ENCODE measurements at places on chromosomes 4 and X.

DNA sequence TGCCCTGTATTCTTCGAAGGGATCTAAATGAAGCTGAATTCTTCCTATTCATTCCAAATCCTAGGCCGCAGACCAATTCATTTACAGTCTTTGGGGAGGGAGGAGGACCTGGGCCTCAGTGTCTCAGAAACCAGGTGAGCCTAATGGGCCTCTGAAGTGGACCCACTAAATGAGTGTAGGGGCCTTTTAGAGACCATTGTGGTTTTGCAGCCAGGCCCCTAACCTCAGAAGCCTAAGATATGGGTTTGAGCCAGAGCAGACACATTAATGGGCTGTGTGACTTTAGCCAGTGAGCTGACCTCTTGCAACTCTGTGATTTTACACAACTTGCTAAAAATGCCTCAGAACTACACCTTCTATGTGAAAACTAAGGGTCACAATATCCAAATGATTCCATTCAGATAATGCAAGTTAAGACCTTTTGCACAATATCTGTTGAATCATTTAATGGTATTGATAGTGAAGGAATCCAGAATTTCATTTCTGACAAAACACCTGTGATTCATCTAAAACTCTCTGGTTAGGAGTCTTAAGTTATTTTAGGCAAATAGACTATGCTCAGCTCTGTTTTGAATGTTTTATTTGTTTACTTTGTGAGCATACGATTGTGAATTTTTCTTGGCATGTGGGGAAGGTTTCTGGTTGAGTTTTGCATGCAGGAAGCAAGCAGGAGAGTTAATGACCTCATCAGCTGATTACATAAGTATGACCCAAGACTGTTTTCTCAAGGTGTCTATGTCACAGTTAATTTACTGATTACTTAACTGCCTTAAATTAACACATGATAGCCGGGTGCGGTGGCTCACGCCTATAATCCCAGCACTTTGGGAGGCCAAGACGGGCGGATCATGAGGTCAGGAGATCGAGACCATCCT, 75.0 kb downstream of the EVC start:
- DNase-seq = no peak

GRCh38 chr4:84407554-84408407, 91.3 kb downstream of the NKX6-1 start:
- no peak for DNase-seq

- DNase-seq = no peak
Observed at GRCh38 chr4:157004279-157005161, 32.9 kb upstream of the PDGFC start.

DNA sequence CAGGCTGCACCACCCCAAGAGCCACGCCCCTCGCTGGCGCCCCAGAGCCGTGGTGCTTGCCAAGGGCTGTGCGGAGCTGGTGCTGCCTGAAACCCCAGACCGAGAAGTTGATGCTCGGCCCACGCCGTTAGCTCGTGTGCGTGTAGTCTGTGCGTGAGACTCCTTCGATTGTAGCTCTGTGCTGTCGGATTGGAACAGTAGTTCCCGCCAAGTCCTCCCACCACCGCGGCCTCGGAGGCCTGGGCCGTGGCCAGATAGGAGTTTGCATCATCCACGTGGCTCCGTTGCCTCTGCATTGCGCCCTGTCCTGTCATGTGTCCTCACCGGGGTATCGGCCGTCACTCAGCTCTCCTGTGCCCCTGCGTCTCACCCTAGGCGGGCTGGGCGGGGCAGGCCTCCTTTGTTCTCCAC, 24.2 kb downstream of the TNIP2 start:
- DNase-seq = no peak

GRCh38 chr4:30600246-30601017, 119.7 kb upstream of the PCDH7 start:
- no peak for DNase-seq

DNA sequence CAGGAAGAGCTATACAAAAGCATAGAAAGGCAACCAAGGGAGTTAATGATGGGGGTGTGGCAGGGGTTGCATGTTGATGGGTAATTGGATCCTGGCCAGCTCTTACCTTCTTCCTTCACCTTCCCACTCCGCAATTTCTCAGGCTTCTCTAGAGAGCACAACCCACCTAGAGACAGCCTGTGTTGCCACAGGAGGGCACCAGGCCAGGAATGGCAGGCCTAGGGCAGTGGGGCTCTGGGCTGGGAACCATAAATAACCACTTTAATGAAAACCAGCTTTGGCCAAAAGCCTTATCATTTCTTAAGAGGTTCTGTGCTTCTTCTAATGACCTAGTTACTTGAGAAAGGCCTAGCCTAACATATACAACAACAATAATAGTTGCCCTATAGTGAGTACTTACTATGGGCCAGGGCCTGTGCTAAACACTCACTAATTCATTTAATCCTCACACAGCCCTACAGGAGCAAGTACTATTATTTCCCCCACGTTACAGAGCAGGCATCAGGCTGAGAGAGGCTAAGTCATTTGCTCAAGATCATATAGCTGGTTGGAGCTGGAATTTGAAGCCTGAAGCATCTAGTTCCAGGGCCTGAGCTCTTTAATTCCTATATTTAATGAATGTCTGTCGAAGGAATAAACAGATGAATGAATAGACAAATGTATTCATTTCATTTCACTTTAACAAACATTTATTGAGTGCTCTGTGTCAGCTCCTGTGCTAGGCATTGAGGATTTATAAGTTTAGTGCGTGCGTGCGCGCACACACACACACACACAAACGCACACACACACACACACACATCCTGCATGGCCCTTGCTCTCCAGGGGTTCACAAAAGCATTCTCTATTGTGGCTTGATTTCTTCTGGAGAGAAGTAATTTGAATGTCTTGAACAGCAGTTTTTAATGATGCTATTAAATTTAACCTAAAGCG, 66.8 kb downstream of the RTL9 start:
- no peak for DNase-seq

GRCh38 chr4:148530114-148530513, 87.9 kb upstream of the NR3C2 start:
- no peak for DNase-seq

DNA sequence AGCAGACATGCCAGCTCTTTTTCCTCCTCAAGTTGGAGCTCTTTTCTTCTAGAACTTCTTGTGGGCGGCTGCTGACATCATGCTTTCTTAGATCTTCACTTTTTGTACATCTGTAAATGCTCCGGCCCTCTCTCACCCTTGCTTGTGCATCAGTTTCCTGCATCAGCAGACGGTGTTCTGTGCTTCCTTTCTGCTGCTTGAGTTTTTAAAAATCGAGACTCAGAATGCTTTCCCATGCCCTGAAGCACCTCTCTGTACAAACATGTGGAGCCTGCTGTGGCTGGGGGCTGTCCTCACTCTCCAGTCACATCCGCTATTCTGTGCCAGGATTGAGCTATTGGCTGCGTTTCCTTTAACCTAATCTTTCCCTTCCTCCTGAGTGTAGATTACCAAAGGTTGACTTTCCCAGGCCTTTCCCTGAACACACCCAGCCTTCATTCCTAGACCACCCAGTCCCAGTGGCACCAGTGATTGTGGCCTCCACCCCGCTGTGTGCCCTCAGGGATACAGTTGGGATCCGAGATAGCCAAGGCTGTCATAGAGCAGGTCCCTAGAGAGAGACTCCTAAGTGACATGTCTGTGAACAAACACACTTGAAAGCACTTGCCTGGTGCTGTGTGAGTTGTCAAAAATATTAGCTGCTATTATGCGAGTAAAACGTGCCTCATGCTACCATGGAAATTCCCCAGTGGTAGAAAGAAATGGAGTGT, 41.9 kb downstream of the TNIP2 start:
- DNase-seq = no peak

DNA sequence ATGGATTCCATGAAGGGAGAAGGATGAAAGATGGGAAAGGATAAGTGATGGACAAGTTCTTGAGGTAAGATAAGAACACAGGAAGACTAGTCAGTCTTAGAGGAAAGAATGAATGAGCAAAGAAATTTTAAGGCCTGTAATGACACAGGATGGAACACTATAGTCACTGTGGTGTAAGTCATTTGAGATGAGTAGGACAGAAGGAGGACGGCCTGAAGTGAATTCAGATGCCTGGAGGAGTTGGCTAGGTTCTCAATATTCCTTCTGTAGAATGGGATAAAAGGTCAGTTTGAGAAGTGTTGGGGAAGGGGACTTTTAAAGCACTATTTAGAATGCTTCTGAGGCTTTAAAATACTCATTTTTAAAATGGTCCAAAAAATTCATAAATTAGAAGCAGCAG, 3.9 kb downstream of the MSMO1 start:
- DNase-seq = no peak

- no peak for DNase-seq
Observed at GRCh38 chr4:1240721-1241465, 8.0 kb downstream of the CTBP1 start.

GRCh38 chrX:153649178-153649914, 2.3 kb downstream of the DUSP9 start:
- DNase-seq = no peak

DNA sequence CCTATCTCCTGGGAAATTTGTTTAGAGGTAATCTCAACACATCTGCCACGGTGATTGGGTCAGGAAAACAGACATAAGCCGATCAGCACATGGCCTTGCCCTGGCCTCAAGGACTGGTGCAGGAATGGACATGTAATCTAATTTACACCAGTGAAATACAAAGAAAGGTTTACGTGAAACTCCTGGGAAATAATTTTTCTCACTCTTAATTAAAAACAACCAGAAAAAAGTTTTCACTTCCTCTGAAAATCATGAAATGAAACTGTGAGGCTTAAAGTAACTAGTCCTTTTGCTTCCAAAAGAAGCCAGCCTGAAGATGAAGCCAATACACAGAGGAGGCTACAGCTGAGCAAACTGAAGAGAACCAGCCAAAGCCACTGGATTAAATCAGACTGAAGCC, 154.1 kb upstream of the FAM241A start:
- no peak for DNase-seq

Measured in right renal pelvis (tissue), 4 donors.